ENCODE measurements at places on chromosomes 3 and 15. TPM values are rescaled to one million over a fixed set of nuclear protein-coding genes. Genes with fewer than 3 reads are reported as not detected.

DNA sequence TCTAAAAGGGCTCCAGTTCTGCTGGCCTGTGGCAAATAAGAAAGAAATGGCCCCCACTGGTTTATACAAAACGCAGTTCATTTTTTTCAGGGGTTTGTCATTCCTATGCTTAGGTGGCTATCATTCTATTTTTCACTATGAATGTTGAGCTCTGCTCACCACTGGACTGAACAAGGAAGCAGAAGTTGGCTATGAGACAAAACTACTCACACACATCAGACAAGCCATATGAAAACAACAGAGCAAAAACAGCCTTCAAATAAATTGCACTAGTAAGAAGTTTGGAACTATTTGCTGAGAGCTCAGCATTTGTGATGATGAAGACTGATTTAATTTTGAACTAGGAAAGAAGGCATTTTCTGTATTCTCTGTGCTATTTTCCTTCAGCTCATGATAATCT lies 328.5 kb downstream of the MECOM start:
- H3K4me1 ChIP-seq, result 0 out of 2 replicates have a peak, but pooled peaks cover 4% of the 10 kb centered on the region
- no peak overlapping the region for H3K4me3 ChIP-seq
- no peaks in the 10 kb centered on the region for H3K36me3 ChIP-seq
- H3K27me3 ChIP-seq, result no peaks in the 10 kb centered on the region
- H3K27ac ChIP-seq, result no peak overlapping the region
- DNase-seq, result no peak

- H3K36me3 ChIP-seq, result no peaks in the 10 kb centered on the region
- no peak for DNase-seq
- H3K27me3 ChIP-seq, result no peaks in the 10 kb centered on the region
- H3K4me3 ChIP-seq, result no peak overlapping the region
- no peaks in the 10 kb centered on the region for H3K4me1 ChIP-seq
- H3K27ac ChIP-seq, result no peak overlapping the region
These were observed 305.9 kb upstream of the ARRDC4 start for GRCh38 chr15:97654481-97655076.

DNA sequence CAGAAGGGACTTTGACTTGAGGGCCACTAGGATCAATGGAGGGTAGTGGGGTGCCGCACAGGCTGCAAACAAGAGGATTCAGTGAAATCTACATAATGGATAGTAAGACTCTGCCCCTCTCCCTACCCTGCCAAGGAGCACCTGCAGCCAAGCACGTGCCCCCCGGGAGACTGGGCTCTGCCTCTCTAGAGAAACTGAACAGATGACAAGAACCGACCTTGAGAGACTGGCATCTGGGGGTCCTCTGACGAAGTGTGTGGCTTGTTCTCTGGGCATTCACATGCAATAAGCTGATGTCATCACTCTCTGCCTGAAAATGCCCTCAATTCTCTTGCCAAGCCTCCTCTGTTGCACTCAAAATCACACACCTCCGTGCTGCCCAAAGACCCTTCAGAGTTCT lies 132.3 kb downstream of the FAM43A start:
- no peaks in the 10 kb centered on the region for H3K36me3 ChIP-seq
- no peaks in the 10 kb centered on the region for H3K4me1 ChIP-seq
- no peak overlapping the region for H3K4me3 ChIP-seq
- no peak for DNase-seq

- peaks cover 24% of the 10 kb centered on the region for H3K4me1 ChIP-seq
- no peaks in the 10 kb centered on the region for H3K27me3 ChIP-seq
- no peak overlapping the region for H3K4me3 ChIP-seq
- no peak for DNase-seq
- no peak overlapping the region for H3K27ac ChIP-seq
- no peaks in the 10 kb centered on the region for H3K36me3 ChIP-seq
These were observed 7.3 kb upstream of the TPM1 start for GRCh38 chr15:63035253-63035652.

DNA sequence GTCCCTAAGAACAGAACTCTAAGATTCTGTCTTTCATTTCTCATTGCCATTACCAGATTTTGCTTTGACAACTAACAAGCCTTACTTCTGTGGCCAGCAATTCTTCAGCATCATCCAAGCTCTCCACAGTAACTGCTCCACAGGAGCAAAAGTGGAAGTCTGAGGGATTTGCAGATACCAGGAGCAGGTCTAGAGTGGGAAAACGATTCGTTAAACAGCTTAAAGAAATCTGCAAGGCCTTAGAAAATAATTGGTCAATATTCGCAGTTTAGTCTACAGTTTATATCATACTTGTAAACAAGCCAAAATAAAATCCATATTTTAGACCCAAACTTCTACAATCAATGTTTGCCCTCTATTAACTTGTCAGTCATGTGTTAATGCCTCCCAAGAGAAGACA lies 24.1 kb downstream of the MYH15 start:
- H3K27ac ChIP-seq, result no peak overlapping the region
- no peaks in the 10 kb centered on the region for H3K36me3 ChIP-seq
- H3K27me3 ChIP-seq, result no peaks in the 10 kb centered on the region
- H3K4me1 ChIP-seq, result no peaks in the 10 kb centered on the region
- H3K4me3 ChIP-seq, result no peak overlapping the region

GRCh38 chr15:26890451-26890850 lies 23.6 kb downstream of the GABRA5 start:
- H3K27ac ChIP-seq, result no peak overlapping the region
- no peaks in the 10 kb centered on the region for H3K4me1 ChIP-seq
- no peak for DNase-seq
- H3K27me3 ChIP-seq, result no peaks in the 10 kb centered on the region
- H3K36me3 ChIP-seq, result no peaks in the 10 kb centered on the region
- no peak overlapping the region for H3K4me3 ChIP-seq

GRCh38 chr15:66655997-66656396 lies 46.0 kb upstream of the SMAD6 start:
- peaks cover 9% of the 10 kb centered on the region for H3K4me1 ChIP-seq
- H3K27me3 ChIP-seq, result no peaks in the 10 kb centered on the region
- DNase-seq, result no peak
- no peak overlapping the region for H3K4me3 ChIP-seq
- H3K36me3 ChIP-seq, result no peaks in the 10 kb centered on the region

Gene SLC28A2
- 0.11 TPM for total RNA-seq

Gene FLNB
- total RNA-seq, result 331 TPM

Gene GOLGA6L7
- not detected for total RNA-seq

Gene LRRK1
- 12.0 TPM for total RNA-seq

Gene SORD
- total RNA-seq, result 85.8 TPM

Gene AP3B2
- total RNA-seq, result 0.82 TPM

Gene ITIH3
- 0.23 TPM for total RNA-seq

Gene SLC12A1
- total RNA-seq, result not detected

All from Caco-2 (cell line).